Tibial artery (tissue), 4 donors: ENCODE measurements at places on chromosomes 7 and 10.
A peak's percentile ranks its signal among the peaks of the same experiment; 100 is the strongest.

- DNase-seq: no peak
Measured at GRCh38 chr7:158710651-158711102, 6.1 kb upstream of the NCAPG2 start.

DNA sequence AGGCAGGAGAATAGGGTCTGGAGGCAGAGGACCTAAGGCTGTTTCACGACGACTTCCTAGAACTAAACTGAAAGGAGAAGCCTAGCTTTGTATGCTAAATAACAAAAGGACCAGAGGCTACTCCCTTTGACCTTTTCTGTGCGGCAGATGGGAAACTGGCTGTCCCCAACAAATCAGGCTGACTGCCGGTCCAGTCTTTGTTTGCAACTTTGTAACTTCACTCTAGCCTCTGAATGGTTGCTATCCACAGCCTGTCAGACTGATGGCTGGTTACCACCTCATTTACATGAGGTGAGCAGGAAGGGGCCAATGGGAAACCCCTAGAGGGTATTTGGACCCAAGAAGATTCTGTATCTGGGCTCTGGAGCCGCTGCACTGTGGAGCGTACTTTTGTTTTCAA, 132.6 kb upstream of the SHH start:
- no peak for DNase-seq

- no peak for DNase-seq
Measured at GRCh38 chr7:108165723-108166122, 35.6 kb upstream of the LAMB4 start.

DNA sequence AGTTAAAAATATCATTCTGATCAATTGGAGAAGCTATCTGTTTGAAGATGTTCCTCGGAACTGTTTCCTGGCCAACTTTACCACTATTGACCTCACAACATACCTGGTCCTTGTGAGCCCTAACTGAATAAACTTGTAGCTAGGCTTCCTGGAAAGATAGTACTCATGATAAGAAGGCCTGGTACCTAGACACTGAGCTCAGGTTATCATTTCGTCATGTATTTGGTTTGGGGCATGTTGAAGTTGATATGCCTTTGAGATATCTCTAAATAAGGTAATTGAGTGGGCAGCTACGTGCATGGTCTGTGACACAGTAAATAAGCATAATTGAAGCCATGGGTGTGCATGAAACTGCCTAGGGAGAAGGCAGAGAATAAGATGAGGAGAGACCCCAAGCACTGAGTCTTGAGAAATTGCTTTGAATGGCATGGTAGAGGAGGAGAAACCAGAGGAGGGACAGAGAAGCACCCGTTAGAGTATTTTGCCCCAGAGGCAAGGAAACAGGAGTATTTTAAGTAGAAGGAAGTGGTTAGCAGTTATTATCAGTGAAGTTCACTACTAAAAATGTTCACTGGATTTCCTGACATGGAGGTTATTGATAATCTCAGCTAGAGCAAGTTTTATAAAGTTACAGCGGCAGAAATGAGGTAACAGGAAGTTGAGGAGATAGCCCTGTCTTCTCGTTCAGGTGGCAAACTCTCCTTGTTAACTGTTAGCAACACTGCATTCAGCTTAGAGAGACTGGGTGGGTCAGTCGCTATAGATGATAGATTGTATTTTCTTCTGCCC, 55.6 kb downstream of the CC2D2B start:
- DNase-seq: no peak

GRCh38 chr10:691216-691615, 1.7 kb upstream of the DIP2C start:
- DNase-seq: no peak

- no peak for DNase-seq
Measured at GRCh38 chr7:36395171-36395894, 5.7 kb downstream of the ANLN start.

- DNase-seq: no peak
Measured at GRCh38 chr10:19730167-19730906, 85.9 kb upstream of the PLXDC2 start.

DNA sequence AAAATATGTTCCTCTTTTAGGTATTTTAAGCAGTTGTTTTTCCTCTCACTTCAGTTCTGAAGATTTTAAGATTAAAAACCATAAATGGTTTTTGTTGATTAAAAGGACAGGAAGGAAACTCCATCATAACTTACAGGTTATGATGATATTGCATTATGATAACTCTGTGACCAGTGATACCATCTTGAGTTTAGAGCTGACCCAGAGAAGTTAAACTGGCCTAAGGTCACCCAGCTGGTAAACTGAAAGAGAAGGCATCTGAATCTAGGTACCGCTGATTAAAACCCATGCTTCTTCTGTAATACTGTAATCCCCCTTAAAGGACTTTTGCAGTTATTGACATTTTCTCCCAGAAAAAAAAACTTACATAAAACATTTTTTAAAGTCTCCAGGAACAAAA, 29.6 kb downstream of the LOXL4 start:
- no peak for DNase-seq

DNA sequence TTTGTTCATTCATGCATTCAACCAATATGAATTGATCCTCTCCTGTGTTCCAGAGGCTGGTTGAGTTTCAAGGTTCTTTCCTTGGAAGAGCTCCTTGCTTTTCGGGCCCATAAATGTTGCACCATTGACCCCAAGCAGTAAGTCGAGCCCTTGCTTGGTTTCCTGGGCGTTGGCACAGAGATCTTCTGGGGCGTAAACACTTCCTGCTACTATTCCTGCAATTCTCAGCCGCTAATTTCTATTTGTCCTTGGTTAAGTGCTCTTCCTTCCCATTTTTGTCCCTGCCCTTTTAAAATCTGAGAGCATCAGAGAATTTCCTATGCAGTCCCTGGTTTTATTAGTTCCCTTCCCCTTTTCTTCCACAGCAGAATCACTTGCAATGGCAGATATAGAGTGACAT, 44.1 kb upstream of the ADRB1 start:
- peak; percentile 34 for DNase-seq

DNA sequence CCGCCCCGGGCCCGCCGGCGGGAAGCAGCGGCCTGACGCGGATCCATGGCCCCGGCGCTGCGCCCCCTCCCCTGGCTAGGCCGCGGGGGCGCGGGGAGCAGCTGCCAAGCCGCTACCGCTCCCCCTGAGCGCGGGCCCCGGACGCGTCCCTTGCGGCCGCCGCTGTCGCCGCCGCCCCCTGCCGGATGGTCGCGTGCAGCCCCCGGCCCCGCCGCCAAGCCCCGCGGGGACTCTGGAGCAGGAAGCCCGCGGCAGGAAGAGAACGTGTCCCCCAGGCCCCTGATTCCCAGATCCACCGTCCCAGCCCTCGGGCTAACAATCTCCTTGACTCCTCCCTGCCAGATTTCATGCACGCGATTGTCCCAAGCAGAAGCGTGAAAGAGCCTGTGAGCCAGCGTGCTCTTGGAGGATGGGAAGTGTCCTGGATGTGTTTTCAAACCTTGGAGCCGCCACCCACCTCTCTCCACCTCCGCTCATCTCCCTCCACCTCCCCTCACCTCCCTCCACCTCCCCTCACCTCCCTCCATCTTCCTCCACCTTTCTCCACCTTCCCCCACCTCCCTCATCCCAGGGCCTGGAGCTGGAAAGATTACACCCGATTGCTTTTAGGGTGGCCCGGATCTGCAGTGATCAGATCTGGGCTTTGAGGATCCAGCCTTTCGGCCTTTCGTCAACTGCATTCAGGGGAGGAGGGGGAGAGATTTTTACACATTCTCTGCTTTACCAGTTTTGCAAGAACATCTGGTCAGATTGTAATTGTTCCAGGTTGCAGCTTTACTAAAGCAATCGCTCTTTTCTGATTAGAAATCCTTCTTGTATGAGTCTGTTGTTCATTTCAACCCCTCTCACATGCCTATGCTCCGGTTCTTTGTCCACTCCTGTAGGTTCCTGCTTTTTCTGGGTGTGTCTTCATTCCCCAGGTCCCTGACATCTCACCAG, 570 bp upstream of the PRTFDC1 start:
- peak; percentile 50 for DNase-seq

GRCh38 chr7:70619130-70619529, 512.8 kb upstream of the GALNT17 start:
- no peak for DNase-seq

DNA sequence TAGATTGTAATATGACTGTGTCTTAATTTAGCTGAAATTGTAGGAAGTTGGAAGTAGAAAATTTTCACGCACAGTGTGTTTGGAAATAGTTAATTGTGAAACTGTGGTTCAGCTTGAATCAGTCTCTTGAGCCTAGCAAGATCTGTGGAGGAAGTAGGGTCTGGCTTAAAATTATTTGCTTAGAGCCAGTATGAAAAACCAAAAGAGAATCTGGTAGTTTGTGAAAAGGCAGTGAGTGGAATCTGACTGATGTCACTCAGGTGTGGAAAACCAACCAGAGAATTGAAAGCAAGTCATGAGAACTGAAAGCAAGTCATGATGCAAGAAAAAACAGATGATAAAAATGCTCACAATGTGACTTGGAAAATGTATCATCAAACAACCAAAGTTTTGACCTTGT, 11.5 kb downstream of the LIPJ start:
- DNase-seq: no peak

DNA sequence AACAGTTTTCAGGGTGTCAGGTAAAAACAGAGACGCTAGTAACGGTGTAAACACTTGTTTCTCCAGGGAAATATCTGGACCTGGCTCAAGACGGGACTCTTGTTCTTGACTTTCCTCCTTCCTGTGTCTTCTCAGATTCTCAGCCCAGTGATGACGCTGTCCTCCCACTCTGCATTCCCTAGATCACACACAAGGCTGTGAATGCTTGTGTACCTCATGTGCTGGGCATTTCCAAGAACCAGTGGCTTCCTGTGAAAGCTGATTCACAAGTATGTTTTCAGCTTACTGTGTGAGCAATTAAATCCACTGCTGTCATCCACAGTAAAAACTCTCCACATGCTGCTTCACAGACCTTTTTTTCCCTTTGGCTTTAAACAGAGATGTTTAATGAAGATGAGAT, 193.8 kb upstream of the DPP6 start:
- no peak for DNase-seq

DNA sequence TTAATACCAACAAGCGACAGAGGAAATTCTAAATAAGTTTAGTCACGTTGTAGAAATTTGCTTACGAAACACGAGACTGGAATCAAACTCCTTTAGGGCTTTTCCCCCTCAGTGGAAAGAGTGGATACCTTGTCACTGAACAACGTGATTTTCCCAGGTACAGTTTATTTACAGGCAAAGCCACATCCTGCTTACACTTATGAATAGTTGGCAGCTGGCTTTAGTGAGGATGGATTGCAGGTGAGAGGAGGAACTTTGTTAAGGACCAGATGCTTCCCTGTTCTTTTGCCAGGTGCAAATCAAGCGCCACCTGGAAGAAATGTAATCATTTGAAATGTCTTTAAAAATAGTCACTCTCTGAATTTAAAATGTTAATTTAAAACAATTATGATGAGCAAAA, 282.4 kb downstream of the ADARB2 start:
- no peak for DNase-seq

DNA sequence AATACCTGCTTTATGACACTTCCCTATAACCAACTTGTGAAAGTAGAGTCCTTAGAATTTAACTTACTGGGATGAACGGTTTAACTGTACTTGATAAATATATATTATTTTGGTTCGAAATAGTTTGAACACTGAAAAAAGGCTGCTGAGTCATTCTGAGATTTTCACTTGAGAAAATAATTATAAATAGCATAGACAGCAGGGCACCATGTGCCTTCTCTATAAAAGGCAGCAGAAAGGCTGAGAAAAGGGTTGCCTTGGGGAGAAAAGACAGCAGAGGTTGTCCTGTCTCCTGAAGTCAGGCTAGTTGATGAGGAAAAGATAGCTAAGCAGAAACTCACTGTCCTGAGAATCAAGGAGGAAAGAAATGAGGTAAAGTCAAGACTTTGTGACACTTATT, 92.4 kb downstream of the CTTNBP2 start:
- DNase-seq: no peak

DNA sequence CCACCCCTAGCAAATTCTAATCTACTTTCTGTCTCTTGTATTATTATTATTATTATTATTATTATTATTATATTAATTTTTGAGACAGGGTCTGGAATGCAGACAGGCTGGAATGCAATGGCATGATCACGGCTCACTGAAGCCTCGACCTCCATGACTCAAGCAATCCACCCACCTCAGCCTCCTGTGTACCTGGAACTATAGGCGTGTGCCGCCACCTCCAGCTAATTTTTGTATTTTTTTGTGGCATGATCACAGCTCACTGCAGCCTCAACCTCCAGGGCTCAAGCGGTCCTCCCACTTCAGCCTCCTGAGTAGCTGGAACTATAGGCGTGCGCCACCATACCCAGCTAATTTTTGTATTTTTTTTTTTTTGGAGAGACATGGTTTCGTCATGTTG, 2.6 kb upstream of the TMEM139 start:
- no peak for DNase-seq

GRCh38 chr7:99340659-99341058, 15.0 kb downstream of the ARPC1A start:
- DNase-seq: no peak

DNA sequence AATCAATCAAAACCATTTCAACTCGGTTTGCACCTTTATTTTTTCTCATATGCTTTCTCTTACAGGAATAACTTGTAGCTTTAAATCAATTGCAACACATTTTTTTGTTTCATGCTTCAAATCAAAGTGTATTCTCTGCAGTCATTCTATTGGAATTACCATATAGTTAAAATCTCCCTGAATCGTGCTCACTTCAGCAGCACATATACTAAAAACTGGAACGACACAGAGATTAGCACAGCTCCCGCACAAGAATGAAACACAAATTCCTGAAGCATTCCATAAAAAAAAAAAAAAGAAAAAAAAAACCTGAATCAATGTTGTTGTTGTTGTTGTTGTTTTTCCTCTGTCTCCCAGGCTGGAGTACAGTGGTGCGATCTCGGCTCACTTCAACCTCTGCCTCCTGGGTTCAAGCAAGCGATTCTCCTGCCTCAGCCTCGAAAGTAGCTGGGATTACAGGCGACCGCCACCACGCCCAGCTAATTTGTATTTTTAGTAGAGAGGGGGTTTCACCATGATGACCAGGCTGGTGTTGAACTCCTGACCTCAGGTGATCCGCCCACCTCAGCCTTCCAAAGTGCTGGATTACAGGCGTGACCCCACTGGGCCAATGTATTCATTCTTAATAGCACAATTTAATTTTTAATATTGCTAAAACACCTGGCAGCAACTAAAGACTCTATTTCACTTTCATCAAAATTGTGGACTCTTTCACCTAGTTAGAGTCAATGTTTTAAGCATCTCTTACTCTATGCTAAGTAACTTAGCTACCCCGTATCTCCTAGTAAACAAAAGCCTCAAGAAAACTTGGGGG, 26.3 kb downstream of the ANKRD61 start:
- DNase-seq: no peak

GRCh38 chr7:107463139-107464078, 6.4 kb upstream of the GPR22 start:
- peak; percentile 62 for DNase-seq

GRCh38 chr10:126420567-126421300, 32.5 kb upstream of the ADAM12 start:
- DNase-seq: no peak

- peak; percentile 47 for DNase-seq
Measured at GRCh38 chr10:5616836-5617235, 49.6 kb downstream of the ASB13 start.

GRCh38 chr7:137990251-137990941, 11.5 kb downstream of the CREB3L2 start:
- DNase-seq: no peak
